ENCODE measurements at places on chromosomes 4 and X.

- no peak for DNase-seq
Observed at GRCh38 chr4:38684271-38684670, 20.3 kb downstream of the KLF3 start.

- no peak for DNase-seq
Observed at GRCh38 chrX:15398874-15399273, 14.7 kb upstream of the VEGFD start.

GRCh38 chrX:111881715-111882114 is 5.7 kb downstream of the TRPC5OS start:
- DNase-seq, result no peak

- no peak for DNase-seq
Observed at GRCh38 chrX:48611703-48612102, 14.4 kb downstream of the WDR13 start.

GRCh38 chrX:153877571-153878261 is 8.3 kb downstream of the L1CAM start:
- DNase-seq, result no peak

DNA sequence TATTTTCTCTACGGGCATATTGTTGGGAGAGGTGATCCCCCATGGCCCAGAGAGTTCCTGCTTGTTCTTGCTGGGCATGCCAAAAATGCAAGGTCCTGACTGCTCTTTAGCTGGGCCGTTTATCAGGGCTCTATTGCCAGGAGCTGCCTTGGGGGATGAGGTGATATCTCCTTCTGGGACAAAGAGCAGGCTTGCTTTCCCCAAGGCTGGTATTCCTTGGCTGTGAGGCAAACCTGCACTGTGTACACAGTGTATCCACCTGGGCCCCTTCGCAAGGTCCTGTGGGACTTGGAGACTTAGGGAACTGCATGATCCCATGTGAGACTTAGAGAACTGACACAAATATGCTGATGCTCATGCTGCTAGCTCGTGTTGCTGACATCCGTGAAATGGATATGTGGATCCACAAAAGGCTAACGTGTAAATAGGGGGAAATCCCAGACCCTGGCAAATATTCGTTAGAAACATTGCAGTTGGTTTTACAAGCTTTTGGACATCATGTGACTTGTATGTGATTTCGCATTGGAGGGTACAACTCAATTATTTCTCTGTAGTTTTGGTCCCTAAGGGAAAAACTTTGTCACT is 24.4 kb upstream of the ZFX start:
- DNase-seq, result no peak

DNA sequence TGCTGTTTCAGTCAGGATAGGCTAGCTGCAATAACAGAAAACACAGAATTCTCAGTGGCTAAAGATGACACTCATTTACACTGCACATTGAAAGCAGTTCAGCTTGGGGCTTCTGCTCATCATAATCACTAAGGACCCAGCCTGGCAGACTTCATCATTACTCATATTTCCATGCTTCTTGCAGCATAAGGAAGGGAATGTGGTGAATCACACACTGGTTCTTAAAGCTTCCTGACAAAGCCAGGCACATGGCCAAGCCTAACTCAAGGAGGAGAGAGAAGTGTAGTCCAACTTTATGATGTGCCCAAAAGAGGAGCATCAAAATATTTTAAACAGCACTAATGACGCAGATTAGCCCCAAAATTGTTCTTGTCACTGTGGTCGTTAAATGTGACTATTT is 186.5 kb downstream of the BANK1 start:
- DNase-seq, result no peak

DNA sequence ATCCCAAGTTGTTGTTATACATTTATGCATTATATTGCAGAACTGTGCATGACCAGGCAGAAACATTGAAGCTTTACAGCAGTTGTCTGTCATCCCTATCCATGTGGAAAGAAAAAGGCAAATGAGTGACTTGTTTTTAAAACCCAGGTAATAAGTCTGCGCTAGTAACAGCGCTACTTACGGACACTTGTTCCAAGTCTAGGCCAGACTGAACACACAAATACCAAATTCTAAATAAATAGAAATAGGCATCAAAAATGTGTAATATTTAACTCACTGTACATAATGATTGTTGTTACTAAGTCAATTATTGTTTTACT is 548 bp upstream of the MAML3 start:
- no peak for DNase-seq

- DNase-seq, result no peak
Observed at GRCh38 chrX:22193851-22194659, 78.7 kb upstream of the CBLL2 start.

DNA sequence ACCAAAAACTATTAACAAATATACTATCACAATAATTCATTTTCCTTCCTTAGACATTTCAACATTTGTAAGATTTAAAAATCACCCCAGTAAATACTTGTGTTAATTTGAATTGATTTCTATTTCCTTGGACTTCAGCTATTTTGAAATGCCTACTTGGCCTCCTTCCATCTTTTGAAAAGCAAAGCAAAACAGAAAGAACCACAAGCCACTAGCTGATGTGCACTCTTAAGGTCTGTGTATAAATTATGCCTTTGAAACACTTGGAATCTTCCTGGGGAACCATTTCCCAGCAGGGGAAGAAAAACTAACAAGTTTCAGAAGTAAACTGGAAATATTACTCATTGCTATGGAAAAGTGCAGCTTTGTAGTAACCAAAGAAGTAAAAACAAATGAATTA is 139.8 kb downstream of the CLCN4 start:
- no peak for DNase-seq

DNA sequence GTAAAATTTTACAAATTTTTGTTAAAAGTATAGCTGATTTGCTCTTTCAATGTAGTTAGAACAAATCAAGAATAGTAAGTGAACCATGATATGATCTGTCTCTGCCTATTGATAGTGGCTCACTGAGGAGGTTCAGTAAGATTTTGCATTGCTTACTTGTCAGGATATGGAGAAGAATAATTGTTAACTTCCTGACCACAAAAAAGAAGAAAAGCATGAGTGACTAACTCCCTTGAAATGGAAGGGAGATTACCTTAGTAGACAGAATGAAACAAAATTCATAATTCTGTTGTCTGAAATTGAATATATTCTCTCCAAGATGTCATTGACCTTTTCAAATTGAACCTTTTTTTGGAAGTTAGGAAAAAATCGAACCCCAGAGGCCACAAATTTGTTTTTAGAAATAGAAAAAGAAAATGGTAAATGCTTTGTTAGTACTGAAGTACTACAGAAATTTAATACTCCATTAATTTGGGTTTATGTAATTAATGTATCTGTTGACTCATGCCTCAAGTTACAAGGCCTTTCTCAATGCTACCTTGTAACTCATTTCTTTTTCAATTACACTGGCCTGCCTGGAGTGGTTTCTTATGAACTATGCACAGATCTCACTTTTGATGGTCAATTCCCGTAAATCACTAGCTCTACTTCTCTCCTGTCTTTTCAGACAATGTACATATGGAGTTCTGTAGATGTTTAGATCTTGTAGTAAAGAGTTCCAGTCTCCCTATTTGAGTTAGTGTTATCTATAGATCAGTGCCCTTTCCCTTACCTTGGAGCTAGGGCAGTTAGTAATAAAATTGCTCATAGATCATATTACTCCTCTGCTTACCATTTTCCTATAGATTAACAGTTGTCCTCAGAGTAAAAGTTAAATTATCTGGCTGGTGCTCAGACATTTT is 139.3 kb downstream of the TLL1 start:
- no peak for DNase-seq

GRCh38 chrX:133633162-133633561 is 217.9 kb upstream of the GPC4 start:
- no peak for DNase-seq

GRCh38 chr4:98193459-98194105 is 50.3 kb upstream of the STPG2 start:
- no peak for DNase-seq

GRCh38 chr4:3145234-3145924 is 70.9 kb downstream of the HTT start:
- no peak for DNase-seq

GRCh38 chr4:762211-763190 is 56.9 kb downstream of the PCGF3 start:
- DNase-seq, result no peak

- DNase-seq, result no peak
Observed at GRCh38 chrX:48910926-48911411, 477 bp downstream of the SLC35A2 start.

DNA sequence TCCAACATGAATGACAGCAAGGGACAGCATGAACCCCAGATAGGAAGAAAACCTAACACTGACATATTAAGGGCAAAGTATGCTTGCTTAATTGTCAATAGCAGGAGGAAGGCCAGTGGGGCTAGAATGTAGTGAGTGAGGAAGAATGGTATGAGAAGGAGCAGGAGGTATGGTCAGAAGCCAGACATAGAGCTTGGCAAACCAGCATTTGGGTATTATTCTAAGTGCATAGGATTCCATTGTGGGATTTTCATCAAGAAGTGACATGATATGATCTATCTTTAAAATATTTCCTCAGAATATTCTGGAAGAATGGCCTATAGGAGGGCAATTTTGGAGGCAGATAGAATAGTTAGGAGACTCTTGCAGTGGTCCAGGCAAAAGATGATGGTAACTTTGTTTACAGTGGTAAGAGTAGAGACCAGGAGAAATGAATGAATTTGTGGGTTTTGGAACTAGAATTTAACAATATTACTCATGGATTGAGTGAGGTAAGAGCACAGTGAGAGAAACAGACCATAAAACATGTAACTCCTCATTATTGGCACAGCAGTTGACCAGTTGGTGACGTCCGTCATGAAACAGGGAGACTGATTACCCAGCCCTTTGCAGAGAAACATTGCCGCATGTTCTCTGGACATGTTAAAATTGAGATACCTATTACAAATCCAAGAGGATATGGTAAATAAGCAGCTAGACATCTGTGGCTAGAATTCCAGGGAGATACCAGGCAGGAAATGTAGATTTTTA is 246.5 kb upstream of the HS3ST1 start:
- DNase-seq, result no peak

GRCh38 chr4:47312170-47312569 is 151.3 kb downstream of the COMMD8 start:
- no peak for DNase-seq

- DNase-seq, result no peak
Observed at GRCh38 chr4:16205298-16206164, 20.7 kb downstream of the TAPT1 start.

DNA sequence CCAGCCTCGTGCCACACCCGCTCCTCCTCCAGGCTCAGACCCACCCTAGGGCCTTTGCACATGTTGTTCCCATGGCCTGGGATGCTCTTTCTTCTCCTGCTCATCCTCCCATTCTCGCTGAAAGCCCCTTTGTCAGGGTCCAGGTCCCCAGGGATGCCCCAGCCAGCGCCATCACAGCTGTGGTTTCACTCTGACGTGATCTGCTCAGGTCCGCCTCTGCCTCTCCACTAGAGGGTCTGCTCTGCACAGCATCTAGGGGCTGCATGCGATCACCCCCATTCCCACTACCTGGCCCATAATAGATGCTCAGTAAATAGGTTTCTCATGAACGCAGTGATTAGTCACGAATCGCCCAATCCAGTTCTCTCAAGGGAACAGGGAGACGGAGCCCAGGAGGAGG is 222.5 kb downstream of the AFAP1 start:
- no peak for DNase-seq

- no peak for DNase-seq
Observed at GRCh38 chr4:75555294-75556164, at the start of gene ODAPH. TSS of gene ODAPH (plus strand) at chr4:75556066. CDS start at chr4:75556083, 17 bp downstream.

- no peak for DNase-seq
Observed at GRCh38 chrX:63664741-63665140, 120.3 kb downstream of the ARHGEF9 start.

GRCh38 chr4:118770741-118771187 is 65.2 kb downstream of the SEC24D start:
- no peak for DNase-seq

GRCh38 chrX:150504397-150505182 is 63.8 kb upstream of the MTM1 start:
- DNase-seq, result no peak

DNA sequence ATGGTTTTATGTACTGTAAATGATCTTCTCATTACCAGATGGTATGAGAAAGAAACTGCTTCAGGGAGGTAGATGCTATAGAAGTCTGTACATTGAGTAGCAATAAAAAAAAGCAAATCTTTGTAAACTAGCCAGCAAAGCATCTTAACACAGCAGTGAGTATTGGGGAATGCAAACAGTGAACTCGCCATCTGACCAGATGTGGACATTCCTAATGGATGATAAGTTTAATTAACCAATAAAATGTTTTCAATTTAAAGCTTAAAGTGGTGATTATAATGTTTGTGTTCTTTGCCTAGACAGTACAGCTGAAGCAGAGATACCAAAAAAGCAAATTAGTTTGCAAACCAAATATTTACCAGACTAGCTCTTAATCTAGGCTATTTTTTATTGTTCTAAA is 1144.2 kb downstream of the FAT4 start:
- no peak for DNase-seq

GRCh38 chr4:8410641-8411271 is 29.8 kb downstream of the ACOX3 start:
- no peak for DNase-seq

DNA sequence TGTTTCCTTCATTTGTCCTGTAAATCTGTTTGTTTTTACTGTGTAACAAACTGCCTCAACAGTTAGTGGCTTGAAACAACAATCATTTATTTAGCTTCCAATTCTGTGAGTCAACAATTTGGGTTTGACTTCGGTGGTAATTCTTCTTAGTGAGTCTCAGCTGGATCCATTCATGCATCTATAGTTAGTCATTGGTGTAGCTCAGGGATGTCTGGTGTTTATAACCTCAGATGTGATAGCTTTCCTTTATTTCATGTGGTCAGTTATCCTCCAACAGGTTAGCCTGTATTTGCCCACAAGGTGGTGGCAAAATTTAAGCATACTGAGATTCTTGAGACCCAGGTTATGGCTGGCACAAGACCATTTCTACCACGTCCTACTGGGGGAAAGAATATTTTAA is 1267.2 kb downstream of the RAPGEF2 start:
- DNase-seq, result no peak

DNA sequence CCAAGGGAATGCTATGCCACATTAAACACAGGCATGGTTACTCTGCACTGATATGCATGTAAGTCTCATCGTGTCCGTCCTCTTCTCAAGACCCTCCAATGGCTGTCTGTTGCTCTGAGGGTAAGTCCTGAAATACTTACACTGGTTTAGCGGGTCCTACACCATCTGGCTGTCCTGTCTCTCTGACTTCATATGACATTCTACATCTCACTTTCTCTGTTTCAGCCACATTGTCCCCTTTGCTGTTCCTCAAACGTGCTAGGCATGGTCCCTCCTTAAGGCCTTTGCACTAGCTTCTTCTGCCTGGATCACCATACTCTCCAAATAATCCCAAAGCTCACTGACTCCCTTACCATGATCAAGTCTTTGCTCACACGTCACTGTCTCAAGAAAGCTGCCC is 131.4 kb downstream of the PALLD start:
- DNase-seq, result no peak

- no peak for DNase-seq
Observed at GRCh38 chr4:90357117-90357710, 230.0 kb downstream of the CCSER1 start.

DNA sequence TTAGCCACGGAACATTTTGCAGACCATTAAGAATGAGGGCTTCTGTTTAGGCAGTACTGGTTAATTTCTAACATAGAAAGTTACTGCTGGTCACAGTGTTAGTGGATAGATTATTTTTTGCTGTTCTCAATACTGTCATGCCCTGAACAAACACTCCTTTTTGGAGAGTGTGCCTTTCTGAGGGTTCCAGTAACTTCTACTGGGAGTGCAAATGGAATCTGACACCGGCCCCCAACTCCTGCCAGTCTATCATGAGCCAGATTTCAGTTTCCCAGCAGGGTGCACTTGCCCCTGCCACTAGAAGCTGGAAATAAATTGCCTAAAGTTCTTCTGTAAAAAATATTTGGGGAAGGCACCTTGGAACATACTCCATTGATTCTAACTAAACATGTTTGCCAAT is 224.4 kb upstream of the GPC4 start:
- DNase-seq, result no peak

Measured in activated T-cell treated with anti-CD3 and anti-CD28 coated beads, Interleukin-2, amount 50 U/mL, for 1 hour (primary cell).